Germinal center (tissue), 1 donor: ENCODE measurements at places on chromosomes 7 and 10.

DNA sequence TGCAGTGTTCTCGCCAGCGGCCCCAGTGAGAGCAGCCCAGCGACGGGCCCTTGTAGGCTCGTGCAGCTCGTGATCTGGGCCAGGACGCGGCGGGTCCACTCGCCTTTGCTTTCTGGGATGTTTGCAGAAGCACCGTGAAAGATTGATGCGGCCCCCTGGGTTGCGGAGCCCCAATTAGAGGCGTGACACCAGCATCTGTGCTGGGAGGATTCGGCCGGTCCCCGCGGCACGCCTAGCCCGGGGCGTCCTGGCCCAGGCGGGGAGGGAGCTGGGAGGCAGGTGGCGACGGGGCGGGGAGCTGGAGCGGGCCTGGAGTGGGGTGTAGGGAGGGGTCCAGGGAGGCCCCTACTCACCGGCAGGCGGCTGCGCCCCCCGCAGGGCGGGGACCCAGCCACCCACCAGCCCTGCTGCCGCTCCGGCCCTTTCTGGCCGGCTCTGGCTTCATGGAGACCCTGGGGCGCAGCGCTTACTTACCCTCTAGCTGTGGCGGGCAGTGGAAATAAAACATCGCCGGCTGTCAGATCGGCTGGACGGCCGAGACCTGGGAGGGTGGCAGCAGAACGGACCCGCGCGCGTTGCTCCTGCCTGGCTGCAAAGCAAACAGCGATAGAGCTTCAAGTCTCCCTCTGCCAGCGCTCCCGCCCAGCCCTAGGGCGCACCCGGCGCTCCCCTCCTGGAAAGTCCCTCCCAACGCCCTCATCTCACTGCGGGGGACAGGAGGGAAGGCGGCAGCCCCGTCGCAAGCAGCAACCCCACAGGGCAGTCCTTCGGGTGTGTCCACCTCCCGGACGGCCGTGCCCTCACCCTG lies 752 bp downstream of the DRGX start:
- no peak for DNase-seq

GRCh38 chr7:137954614-137955013 lies 47.3 kb downstream of the CREB3L2 start:
- no peak for DNase-seq

DNA sequence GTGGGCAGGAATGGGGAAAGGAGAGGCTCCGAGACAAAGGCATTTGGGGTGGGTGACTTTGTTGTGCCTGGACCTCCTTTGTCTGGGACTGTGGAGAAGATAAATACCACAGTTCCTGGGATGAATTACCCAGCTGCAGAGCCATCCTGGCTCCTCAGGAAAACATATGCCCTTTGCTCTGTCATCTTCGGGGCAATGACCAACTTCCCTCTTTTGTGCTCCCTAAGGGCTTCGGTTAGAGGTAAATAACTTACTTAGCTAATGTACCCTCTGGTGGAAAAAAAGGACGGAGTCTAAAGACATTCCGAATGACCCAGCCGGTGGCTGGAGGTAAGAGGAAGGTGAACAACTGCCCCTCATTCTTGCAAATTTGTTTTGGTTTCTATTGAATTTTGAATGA lies 345.7 kb downstream of the GATA3 start:
- no peak for DNase-seq

DNA sequence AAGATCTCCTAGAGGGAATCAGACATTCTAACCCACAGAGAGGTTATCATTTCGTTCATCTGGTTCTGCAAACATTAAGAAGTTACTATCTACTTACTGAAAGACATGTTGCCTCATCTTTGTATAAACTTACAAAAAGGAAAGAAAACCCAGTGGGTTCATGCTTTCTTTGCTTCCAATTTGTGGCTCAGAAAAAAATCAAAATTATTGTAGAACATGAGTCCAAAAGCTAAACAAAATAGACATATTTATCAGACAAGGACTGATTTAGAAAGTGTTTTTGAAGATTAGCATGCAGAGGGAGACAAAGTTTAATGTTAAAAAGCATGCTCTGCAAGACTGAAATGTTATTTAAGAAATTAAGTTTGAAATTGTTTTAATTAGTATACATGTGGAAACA lies 123.1 kb downstream of the MBL2 start:
- no peak for DNase-seq
